ENCODE measurements at places on chromosomes 12 and 14.

DNA sequence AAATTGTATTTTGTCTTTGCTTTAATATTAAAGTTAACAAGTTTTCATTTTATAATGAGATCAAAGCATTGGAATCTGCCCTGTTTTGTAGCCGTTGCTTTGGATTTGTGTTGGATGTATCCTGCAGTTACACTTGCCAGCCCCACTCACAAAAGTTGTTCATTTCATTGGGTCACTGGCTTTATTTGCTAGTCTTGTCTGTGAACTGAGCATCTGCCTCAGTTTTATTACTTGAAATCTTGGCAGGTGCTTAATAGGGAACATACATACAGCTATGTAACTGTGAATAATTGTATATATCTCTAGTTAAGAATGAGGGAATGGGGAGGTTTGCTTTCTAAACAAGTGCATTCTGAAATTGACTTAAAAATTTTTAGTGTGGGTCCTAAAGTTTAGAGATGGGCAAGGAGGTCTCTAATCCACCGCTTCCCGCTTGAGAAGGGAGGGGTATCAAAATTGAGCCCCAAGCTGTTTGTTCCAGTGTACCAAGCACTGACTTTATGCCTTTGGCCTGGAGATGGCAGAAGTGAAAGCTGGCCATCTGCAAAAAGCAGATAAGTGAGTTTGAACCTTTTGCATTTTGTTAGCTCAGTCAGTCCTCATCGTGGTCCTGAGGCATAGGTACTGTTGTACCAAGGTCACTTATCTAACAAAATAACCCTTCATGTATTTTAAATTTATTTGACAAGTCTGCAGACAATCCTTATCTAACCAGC lies 9.3 kb downstream of the EIF5 start:
- DNase-seq, result no peak

- DNase-seq, result no peak
These were observed 78.7 kb downstream of the FSCB start for GRCh38 chr14:44428231-44428945.

DNA sequence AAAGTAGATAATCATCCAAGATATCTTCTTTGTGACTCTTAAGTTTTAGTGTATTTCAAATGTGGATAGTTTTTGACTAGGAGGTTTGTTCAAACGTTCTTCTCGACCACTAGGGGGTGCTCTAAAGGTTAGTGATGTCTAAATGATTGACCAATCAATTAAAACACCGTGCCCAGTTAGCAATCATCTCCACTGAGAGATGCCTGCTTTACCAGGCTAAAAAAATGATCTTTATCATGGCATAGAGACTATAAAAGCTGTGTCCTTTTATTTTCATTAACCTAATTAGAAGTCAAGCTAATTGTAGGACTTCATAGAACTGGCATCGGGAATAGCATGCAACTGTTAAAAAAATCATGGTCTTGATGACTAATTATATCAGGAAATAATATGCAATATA lies 153.9 kb downstream of the PRKCH start:
- DNase-seq, result no peak

DNA sequence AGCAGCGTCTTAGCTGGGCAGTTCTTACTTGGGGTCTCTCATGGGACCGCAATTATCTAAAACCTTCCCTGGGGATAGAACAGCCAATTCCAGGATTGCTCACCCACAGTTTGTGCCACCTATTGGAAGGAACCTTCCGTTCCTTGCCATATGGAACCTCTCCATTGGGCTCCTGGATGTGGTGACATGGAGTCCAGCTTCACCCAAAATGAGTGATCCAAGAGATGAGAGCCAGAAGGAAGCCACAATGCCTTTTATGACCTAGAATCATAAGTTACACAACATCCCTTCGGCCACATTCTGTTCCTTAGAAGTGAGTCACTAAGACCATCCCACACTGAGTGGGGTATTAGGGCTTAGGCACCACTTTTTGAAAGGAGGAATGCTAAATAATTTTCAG lies 164.4 kb downstream of the FBXL14 start:
- DNase-seq, result no peak

GRCh38 chr14:24761141-24761540 lies 127.2 kb upstream of the GZMB start:
- no peak for DNase-seq

DNA sequence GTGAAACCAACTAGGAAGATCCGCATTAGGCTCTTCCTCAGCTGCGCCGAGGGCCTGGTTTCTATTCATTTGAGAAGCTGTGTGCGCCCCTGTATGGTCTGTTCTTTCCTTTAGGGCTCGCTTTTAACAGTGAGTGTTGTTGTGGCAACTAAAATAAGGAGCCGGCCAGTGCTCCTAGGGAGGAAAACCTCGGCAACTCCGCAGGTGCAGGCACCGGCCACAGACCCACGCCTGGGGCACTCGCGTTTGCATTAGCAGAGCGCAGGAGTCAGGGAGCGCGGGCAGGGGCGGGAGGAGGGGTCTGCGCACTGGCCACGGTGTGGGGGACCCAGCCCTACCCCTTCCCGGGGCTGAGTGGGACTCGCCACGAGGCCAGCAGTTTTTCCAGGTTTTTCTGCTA lies 50.5 kb downstream of the STX2 start:
- DNase-seq, result no peak

- DNase-seq, result no peak
These were observed 3.6 kb downstream of the NAP1L1 start for GRCh38 chr12:76080729-76081415.

GRCh38 chr12:119457271-119457670 lies 122.7 kb downstream of the CCDC60 start:
- no peak for DNase-seq

DNA sequence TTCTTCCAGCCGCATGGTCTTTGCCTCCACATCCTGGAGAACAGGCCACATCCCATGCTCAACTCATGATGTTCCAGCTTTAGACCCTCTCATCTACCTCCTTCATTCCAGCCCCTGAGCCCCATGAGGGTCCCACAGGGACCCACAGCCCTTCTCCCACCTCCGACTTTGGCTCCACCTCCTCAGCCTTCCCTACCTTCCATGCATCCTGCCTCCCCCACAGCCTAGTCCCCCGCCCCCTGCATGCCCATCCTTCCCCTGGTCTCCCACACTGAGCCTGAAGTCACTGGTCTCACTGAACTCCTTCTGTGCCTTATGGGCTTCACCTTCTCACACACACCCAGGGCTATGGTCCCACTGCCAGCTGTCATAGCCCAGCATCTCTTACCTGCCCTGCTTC lies 9.8 kb downstream of the RAPGEF3 start:
- DNase-seq, result no peak

DNA sequence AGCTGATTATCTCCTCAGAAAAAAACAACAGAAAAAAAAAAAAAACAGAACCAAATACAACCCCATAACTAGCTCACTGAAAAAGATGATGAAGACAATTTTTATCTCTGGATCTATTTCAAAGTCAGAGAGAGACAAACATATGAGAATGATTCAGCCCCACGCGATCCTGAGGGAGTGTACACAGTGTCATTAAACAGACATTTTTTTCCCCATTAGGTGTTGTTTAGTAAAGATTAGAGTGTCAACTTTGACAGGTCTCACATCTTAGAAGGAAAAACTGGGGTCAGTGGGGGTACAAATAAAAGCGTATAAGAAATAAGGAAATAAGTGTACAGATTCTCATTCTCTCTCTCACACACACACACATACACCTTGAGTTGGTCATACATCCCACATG lies 635.4 kb downstream of the NRXN3 start:
- no peak for DNase-seq

DNA sequence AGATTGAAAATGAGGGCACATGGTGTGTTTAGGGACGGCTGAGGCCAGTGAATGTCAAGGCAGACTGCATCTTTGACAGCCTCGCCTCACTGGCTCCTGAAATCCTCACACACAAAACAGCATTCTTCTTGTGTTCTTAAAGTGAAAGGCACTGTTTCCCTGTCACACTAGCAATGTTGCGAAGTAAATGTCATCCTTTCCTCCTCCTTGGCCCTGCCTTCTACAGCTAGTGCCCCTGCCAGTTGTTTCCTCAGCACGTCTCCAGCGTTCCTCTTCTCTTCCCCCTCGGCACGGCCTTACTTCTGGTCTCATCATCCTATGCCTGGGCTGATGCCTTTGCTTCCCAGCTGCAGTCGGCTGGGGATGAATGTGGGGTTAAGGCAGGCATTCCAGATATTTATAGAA lies 129.4 kb upstream of the DNM1L start:
- no peak for DNase-seq

DNA sequence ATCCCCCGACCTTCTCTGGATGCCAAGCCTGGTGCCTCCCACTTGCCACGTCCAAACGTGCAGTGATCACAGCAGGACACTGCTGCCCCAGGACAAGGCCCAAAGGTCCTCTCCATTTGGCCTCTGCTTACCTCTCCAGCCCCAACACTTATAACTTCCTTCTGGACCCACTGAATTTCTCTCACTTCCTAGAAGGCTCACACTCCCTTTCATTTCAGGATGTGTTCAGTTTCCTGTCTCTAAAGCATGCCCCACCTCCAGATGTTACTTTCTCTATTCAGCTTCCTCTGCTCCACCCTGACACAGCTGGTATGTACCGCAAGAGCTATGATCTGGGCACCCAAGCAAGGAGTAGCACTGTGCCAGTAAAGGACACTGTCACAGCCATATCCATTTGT lies 33.0 kb downstream of the CDKL1 start:
- DNase-seq, result peak; percentile 45

DNA sequence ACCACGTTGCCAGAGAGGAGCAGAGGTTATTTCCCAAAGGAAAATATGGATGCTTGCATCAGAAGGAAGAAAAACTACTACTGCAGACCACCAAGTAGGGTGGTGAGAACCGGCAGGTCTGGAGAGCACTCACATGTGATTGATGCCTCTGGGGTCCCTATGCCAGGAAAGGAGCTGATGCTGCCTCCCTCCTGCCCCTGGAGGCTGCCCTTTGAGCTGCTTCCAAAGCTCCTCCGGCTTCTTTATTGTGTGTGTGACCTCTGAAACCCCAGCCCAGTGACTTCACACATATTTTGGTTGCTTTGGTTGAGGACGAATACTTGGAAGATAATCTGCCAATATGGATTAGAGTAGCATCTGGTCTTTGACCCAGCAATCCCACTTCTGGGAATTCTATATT lies 133.4 kb downstream of the AACS start:
- DNase-seq, result no peak

DNA sequence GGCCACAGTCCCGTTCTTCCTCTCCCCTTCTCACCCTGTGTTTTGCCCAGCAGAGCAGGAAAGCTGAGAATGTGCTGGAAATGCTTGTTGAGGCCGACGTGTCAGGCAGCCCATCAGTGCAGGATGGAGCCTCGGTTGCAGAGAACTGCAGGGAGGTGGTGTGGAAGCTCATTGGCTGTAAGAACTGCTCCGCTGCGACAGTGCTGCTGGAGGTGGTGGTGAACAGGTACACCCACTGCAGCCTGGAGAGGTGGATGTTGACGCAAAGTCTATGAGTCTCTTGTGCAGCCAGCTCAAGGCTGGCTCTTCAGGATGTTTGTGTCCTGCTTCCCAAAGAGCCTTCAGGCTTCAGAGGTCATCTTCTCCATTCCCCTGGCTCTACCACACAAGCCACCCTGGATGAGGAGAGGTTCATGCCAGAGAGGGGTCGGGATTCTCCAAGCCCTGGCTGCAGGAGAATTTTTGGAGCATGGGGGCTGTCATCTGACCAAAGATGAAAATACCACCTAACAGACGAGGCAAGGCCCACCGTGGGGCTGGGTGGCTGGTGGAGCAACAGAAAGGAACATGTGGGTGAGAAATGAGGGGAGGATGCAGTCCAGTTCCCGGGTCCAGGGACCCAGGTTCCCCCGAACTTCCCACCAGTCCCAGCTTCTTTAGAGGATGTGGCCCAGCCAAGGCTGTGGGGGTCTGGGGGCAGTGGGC lies 174.1 kb upstream of the PRMT8 start:
- DNase-seq, result no peak

GRCh38 chr12:59444932-59445331 lies 150.9 kb upstream of the SLC16A7 start:
- DNase-seq, result no peak

GRCh38 chr14:92317511-92317910 lies 5.5 kb upstream of the SLC24A4 start:
- no peak for DNase-seq

DNA sequence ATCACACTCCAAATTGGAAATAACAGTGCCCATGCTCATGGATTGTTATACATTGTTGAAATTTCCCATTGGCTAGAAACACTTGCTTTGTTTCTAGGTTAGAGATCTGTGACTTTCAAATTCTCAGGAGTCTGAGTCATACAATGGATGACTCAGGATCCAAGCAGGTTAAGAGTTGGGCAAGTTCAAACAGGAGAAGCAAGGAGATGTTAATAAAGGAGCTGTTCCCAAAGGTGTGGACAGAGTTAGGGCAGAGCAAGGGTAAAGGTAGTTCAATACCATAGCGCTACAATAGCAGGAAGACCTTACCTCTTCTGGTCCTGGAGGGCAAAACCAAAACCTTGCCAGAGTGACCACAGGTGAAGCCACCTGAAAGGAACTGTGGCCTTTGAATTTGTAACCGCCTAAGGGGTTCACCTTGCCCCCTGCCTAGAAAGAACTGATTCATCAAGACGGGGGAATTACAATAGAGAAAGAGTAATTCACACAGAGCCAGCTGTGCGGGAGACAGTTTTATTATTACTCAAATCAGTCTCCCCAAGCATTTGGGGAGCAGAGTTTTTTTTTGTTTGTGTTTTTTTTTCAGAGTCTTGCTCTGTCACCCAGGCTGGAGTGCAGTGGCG lies 4.2 kb upstream of the AMN1 start:
- DNase-seq, result peak; percentile 71

GRCh38 chr12:70660620-70661219 lies 23.5 kb upstream of the PTPRB start:
- DNase-seq, result no peak

DNA sequence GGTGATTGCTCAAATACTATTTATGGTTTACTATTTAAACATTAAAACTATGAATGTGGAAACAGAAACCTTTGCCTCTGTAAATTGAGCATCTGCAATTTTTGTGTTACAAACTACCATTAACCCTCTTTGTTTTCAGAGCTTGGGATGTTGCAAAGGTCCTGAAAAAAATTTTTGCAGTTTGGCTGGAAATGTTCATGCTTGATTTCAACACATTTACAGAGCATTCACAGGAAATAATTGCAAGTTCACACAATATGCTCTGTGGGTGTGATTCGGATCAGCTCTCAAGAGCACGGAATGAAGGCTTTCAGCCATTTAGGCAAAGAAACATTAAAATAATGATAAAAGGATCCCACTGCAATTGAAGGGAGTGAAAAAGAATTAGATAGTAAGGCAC lies 232.9 kb downstream of the ATP23 start:
- no peak for DNase-seq

DNA sequence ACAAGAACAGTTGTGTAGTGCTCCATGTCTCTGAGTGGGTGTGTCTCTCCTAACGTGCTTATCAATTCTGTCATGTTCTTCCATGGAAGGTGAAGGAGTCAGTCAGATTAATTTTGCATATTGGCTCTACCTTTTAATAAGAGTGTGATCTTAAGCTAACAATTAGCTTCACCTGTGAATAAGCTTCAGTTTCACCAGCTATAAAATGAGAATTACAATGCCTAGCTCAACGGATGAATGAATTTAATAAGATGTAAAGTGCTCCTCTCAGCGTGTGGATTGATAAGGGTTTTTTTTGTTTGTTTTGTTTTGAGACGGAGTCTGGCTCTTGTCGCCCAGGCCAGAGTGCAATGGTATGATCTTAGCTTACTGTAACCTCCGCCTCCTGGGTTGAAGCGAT lies 32.7 kb downstream of the CCDC175 start:
- no peak for DNase-seq

- DNase-seq, result no peak
These were observed 108.8 kb downstream of the DAAM1 start for GRCh38 chr14:59297071-59297776.

Measured in activated naive CD8-positive, alpha-beta T cell treated with anti-CD3 and anti-CD28 coated beads for 36 hours (primary cell).